ENCODE measurements at places on chromosomes 5 and 9.

DNA sequence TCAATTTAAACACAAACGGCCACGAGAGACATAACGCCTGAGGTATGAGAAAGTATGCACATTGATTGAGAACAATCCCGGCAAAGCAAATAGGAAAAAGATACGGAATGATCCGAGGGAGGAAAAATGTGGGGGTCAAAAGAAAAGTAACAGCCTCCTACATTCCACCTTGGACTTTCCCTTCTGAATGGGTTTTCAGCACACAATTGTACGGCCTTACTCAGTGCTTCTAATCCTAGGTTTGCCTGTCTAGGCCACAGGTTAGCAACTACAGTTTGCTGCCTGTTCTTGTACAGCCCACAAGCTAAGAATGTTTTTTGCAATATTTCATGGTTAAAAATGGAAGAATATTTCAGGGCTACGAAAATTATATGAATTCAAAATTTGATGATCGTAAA, 46.2 kb upstream of the RNF20 start:
- no peak for DNase-seq

GRCh38 chr5:36777105-36777757, 99.3 kb upstream of the NIPBL start:
- DNase-seq, result peak; percentile 47

DNA sequence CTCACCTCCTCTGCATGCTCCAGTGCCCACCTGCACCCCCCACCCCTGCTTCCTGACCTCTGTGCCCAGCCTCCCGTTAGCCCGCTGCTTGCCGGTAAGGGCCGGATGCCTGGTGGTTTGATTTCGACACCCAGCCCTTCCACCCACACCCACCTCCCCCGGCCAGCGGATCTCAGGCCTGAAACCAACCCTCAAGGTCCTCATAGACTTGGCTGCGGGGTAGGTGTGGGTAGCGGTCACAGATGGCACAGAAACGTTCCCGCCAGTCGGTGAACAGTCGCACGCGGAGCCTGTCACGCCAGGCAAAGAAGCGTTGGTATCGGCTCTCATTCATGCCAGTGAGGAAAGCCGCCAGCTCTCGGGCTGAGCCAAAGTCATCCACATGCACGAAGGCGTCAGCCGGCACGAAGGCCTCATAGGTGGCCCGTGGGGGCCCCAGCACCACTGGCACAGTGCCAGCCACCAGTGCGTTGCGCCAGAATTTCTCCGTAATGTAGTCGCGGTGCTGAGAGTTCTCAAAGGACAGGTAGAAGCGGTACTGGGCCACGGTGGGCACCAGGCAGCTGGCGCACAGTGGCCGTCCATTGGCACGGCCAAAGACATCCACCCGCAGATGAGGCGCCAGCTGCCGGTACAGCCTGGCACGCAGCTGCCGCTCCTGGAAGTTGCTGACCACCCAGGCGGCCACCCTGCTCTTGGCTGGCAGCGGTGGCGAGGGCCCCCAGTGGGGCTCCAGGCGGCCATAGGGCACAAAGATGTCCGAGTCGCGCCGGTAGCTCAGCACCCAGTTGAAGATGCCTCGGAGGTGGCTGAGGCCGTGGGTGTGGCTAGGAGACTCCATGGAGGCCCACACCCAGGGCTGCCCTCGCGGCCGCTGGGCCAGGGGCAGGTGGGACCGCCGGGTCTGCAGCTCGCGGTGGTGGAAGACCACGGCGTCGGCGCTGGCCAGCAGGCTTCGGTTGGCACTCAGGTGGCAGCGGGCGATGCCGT, 1.1 kb downstream of the FUT7 start:
- DNase-seq, result peak; percentile 34

- no peak for DNase-seq
Measured at GRCh38 chr5:178780581-178781498, 50.4 kb upstream of the ZNF354A start.

GRCh38 chr5:132269635-132270334, 12.3 kb downstream of the PDLIM4 start:
- no peak for DNase-seq

DNA sequence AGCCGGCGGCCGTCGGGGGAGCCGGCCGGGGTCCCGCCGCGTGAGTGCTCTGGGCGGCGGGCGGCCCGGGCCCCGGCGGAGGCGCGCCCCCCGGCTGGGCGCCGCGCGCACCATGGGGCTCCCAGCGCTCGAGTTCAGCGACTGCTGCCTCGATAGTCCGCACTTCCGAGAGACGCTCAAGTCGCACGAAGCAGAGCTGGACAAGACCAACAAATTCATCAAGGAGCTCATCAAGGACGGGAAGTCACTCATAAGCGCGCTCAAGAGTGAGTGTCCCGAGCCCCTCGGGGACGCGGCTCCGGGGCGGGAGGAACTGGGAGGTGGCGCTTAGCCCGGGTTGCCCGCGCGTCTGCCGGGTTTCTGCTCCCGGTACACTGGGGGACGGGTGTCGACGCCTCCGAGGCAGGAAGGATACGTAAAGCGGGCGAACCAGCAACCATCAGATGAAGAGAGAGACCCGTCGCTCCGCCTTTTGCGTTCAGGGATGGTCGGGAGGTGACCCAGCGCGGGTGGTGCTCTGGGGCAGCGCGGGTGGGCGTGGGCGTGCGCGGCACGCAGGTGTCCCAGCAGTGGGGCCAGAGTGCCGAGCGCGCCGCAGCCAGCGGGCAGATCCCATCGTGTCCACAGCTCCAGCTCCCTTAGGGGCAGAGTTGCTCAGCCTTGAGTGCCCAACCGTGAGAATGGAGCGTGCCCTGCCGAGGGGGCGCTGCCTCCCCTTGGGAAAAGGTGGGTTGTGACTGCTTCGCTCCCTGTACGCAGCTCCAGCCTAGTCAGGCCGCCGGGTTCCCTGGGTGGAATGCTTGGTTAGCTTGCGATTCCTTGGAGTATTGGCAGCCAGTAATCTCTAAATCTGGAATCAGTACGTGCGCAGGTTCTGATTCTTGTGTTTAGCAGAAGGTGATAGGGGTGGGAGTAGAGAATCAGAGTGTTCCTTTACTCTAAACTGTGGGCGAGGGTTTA, 753 bp downstream of the ARHGAP26 start:
- peak; percentile 67 for DNase-seq

- DNase-seq, result no peak
Measured at GRCh38 chr5:9545136-9545991, 511 bp downstream of the SEMA5A start.

All from Kasumi-1 (cell line).